ENCODE measurements at places on chromosomes 2 and 18. TPM values are rescaled to one million over a fixed set of nuclear protein-coding genes. Genes with fewer than 3 reads are reported as not detected.
A peak's percentile ranks its signal among the peaks of the same experiment; 100 is the strongest.

Gene GNAL
- 0.27 TPM for total RNA-seq

Gene PIEZO2
- not detected for total RNA-seq

Gene DCC
- total RNA-seq: not detected

Gene CTAGE1
- total RNA-seq: not detected

DNA sequence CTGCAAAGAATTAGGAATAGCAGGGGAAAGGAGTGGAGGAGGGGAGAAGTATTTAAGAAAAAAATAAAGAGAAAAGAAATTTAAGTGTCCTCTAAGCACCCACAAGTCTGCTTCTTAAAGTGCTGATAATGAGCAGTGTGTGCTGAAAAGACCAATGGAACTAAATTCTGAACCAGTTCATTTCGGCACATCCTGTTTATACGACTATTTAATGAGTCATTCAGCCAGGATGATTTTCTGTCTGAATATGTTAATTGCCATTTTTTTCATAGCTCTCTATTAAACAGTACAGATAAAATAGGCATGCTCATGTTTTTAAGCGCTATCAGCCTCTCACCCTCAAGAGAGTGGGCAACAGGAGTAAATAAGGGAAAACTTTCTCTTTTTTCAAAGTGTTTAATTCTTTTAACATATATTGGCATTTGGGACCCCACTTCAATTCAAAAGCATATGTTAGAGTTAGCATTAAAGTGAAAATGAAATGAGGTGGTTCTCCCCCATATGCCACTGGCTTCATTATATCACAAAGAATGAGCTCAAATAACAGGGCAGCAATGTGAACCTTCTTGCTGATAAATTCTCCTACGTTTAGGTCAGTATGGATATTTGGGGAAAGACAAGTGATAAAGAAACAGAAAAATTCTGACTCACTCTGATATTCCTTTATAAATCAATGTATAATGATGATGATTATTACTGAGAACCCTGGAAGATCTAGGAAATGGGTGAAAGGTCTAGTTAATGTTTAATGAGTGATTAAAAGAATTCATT lies 87.5 kb downstream of the TCF4 start:
- DNase-seq: no peak

DNA sequence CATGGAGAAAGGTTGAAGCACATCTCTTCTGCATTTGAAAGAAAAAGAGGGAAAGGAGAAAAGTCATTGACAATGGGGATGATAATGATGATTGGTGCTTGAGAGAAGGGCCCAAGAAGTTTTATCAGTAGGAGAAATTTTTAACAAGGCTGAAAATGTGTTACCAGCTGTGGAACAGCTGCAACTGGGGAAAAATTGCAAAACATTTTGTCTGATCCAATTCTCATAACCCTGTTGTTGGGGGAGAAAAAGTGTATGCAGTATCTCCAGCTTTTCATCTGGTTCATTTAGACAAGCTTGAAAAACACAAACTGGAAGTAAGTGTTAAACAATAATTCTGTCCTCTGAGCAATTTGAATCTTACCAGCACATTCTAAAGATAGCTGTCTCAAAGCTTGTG lies 92.7 kb downstream of the CSRNP3 start:
- no peak for DNase-seq

- DNase-seq: no peak
Measured at GRCh38 chr18:23902396-23902795, 112.2 kb upstream of the TTC39C start.

DNA sequence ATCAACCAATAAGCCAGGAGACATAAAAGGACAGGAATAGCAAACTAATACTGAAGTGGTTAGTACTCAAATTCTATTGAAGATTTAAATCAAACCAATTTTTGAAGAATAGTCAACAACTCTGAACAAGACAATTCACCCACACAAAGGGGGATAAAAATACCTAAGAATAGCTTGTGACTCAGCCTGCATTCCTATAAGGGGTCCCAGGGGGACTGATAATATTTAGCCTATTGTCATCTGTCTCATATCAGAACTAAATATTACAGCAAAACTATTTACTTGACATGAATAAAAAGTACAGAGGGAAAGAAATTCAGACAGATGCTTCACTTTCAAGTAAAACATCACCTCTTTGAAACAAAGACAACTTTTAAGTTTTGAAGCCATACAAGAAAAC lies 7.7 kb downstream of the ITSN2 start:
- DNase-seq: no peak

- DNase-seq: no peak
Measured at GRCh38 chr2:128789776-128790455, 471.2 kb upstream of the HS6ST1 start.

GRCh38 chr2:1976728-1977416 lies 232.6 kb upstream of the PXDN start:
- no peak for DNase-seq

DNA sequence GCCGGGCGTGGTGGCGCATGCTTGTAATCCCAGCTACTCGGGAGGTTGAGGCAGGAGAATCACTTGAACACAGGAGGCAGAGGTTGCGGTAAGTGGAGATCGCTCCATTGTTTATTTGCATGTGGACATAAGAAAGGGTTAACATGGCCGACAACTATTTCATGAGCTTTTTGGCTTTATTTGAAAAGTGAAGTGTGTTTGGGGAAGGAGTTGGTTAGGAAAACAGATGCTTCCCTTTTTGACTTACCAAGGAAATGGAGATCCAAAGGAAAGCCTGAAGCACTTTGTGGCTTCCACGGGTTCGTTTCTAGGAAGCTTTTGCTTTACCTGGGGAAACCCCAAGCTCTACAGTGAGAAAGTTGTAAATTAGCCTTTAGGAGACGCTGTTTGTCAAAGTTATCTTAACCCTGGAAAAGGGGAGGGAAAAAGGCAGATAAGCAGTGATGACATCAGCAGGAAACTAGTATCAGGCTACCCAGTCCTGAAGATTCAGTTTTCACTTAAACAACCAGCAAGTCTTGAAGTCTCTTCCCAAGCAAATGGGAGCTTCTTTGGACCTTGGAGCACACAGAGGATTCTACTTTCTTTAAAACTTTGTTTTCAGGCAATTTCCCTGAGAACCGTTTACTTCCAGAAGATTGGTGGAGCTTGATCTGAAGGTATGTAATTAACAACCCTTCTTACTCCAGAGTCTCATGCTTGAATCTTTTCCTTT lies at the start of gene CASP10:
Gene CASP10 (plus strand): TSS at position 492 of the 715 bp plus-strand sequence. CDS start 2,637 bp downstream, outside the sequence.
- peak; percentile 50 for DNase-seq

All from activated CD4-positive, alpha-beta T cell treated with anti-CD3 and anti-CD28 coated beads, Interleukin-2, amount 10 ng/mL, durations not matched to agents 7 days and 5 days (primary cell).